ACHN (cell line): ENCODE measurements at places on chromosomes 1 and 21.

DNA sequence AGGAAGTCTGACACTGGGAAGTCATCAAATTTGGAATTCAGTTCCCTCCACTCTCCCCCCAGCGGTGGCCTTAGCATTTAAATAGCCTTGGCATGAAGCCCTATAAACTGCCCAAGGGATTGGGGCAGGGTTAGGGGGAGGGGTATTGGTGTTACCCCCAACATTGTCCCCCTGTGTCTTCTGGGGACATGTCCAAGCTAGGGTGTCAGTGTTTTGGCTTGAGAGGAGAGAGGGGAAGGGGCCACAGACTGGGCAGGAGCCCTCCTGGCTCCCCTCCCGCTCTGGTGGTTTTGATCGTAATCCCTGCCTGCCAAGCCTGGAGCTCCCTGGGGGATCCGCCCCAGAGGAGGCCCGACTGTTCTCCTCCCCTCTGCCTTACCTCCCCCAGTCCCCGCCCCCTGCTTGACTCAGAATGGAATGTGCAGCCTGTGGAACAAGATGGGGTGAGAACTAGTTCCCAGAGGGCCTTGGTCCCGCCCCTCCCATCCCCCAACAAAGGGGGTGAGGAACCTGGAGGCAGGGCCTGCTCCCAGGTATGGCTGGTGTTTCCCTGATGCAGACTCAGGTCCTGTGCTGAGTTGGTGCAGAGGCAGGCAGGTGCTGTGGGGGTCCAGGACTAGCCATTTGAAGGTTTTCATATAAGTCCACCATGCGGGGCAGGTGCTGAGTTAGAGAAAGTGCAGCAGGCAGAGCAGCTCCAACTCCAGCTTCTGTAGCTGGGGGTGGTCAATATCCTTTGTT is 7.4 kb downstream of the SOX13 start:
- peak; percentile 91 for DNase-seq

DNA sequence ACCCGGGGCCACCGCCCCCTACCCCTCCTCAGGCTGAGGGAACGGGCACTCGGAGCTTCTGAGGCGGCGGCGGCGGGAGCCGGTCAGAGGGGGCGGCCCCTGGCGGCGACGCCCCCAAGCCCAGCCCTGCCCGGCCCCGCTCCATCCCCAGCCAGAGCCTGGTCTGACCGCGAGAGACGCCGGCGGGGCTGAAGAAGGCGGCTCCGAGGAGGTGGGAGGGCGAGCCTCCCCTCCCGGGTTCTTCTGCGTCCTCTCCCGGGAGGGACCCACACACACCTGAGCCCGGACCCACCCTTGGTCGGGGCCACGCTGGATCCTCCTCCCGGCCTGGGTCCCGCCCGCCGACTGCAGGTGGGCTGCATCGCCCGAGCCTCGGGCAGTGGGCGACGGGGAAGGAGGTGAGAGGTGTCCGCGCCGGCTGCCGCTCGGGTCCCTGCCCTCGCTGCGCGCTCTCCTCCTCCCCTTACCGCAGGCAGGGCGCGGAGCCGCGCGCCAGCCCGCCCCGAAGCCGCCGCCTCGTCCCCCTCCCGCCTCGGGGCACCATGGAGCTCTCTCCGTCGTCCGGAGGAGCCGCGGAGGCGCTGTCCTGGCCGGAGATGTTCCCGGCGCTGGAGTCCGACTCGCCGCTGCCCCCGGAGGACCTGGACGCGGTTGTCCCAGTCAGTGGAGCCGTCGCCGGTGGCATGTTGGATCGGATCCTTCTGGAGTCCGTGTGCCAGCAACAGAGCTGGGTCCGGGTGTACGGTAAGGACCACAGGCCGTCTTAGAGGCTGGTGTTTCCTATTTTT is at the start of gene RASAL2:
Gene RASAL2 (plus strand): TSS at position 154 of the 788 bp plus-strand sequence. CDS start 389 bp downstream, at position 543.
- peak; percentile 82 for DNase-seq

DNA sequence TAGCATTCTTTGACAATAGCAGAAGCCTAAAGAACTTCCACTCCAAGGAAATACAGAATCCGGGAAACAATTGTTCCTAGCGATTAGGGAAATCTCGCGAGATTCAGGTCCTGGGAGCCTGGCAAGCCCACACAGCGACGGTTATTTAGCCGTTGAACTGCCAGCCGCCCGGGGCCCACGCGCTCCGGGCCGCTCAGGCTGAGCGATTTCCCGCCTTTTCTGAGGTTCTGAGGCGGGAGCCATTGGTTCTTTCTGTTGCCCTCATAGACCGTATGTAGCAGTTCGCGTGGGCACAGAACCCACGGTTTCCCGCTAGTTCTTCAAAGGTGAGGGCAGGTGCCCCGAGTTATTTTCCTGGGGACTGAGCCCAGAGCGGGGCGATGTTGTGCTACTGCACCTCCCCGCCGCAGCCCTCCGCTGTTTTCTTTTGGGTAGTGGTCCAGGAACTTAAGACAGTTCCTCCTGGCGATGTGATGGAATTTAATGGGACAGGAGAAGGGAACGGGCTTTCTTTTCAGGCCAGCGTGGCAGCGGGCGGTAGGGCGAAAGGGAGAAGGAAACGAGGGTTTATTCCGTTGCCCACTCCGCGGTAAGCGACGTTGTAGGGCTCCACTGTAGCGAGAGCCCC is at the start of gene SYCP1:
Gene SYCP1 (plus strand): TSS at position 171 of the 628 bp plus-strand sequence. CDS start 602 bp downstream, outside the sequence.
- no peak for DNase-seq

- peak; percentile 17 for DNase-seq
Measured at GRCh38 chr1:14782741-14783591, 184.5 kb downstream of the KAZN start.

- DNase-seq: no peak
Measured at GRCh38 chr1:172108161-172108893, 267.0 kb downstream of the DNM3 start.
